Hematopoietic multipotent progenitor cell treated with erythropoietin and hydrocortisone succinate and interleukin-3 and kit ligand, for 6 days (in vitro differentiated cells): ENCODE measurements at places on chromosomes 6 and 20.
A peak's percentile ranks its signal among the peaks of the same experiment; 100 is the strongest.

DNA sequence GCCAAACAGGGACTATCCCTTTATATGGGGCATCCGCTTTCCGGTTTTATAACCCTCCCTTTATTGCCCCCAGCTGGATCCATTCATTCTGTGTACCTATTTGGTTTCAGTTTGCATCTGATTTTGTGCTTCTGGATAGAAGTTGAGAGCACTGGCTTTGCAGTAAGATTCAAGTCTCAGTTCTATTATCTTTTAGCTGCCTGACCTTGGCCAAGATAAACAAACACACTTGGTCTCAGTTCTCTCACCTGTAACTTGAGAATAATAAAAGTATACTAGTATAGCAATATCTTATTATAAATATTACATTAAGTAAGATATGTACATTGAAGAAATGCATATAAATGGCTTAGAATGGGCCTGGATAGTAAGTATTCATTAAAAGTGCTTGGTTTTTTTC, 182.4 kb upstream of the TSHZ2 start:
- DNase-seq, result no peak

DNA sequence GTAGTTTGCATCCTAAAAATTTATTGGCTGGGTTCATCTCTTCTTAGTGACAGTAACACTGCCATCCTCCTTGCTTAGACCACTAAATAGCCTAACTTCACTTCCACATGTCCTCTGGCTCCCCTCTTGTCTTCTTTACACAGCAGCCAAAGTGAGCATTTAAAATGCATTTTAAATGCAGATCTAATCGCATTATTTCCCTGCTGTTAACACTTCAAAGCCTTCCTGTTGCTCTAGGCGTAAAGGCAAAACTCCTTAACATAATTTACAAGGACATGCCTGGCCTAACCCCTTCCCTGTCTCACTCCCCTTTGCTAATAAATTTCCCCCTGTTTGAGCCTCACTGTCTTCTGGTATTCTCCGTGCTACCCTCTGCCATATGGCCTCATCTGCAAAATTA, 26.5 kb downstream of the NKAIN2 start:
- DNase-seq, result no peak

DNA sequence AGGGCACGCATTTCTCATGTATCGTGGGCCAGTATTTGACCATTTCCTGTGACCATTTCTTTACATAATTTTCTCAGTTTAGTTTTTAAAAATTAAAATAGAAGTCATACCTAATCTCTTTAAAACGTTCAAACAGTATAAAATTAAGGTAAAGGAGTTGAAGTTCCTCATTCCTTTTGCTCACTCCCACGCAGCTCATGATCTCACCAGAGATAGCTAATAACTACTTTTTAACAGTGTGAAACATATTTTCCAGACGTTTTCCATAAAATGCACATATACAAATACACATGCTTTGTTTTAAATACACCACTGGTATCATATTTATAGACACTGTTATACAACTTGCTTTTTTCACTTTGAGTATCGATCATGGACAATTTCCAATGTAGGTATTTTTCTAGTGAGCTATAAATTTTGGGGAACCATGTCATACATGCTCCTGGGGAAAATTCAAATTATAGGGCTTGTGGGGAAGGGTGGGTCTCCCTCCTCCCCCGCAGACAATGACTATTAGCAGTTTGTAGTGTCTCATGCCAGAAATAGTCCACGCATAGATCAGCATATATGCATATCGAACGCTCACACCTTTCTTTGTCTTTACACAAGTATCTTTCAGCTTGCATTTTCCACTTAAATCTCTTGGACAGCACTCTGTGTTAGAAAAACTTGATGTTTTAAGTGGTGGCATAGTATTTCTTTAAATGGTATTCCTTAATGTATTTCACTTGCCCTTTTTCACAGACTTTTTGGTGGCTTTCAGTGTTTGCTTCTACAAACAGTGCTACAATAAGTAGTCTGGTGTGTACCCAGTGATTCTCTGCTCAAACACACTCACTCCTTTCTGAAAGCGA, 145.5 kb upstream of the ZNF217 start:
- DNase-seq, result peak; percentile 60

GRCh38 chr20:1467355-1468116, 887 bp upstream of the NSFL1C start:
- peak; percentile 92 for DNase-seq

DNA sequence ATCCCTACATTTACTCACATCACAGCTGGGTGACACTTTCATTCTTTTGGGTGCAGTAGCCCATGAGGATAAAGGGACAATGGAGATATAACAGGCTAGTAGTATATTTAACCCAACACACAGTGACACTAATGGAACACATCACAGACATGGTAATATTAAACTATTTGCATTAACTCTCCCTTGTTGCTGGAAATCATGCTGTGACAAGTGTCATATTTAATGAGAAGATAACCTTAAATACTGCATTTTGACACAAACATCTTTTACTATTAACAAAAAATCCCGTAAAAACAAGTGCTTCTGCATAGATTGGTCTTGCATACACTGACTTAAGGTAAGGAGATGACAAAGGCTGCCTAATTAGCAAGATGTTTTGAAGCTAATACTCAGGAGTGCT, 45.5 kb downstream of the CNR1 start:
- DNase-seq, result no peak

DNA sequence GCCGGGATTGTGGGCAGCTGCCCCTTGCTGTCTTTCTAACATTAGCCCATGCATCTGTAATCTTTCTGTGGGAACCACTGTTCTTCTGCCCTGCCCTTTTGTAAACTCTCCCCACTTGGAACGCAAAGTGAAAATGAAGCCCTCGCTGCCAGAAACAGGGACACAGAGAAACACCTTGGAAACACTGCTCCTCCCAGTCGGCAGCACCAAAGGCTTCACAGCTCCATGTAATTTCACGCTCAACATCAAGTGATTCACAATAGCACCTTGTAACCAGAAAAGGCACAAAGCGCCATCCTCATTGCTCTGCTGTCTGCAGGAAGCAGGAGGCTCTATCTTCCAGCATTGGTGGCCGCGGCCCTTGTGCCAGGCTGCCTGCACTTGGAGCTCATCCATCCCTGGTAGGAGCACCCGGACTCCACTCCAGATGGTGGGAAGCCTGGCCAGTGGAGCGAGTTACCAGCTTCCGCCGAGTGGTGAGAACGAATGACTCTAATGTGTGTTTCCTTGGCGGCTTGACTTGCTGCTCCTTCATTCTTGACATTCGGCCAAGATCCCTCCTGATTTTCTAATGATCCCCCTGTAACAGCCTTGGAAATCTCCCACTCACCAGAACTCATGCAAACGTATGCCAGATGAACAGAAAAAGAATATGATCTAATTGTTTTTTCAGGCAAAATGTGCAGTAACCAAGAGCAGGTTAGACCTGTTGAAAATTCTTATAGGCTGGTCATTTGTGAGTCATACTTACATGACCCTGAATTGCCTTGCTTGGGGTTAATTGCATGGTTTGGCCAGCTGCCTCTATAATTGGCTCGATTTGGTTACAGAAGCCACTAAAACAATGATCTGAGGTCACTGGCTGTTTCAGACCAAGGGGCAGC, 169.1 kb upstream of the CDYL start:
- no peak for DNase-seq

GRCh38 chr6:170208651-170209353, 82.1 kb downstream of the DLL1 start:
- no peak for DNase-seq

DNA sequence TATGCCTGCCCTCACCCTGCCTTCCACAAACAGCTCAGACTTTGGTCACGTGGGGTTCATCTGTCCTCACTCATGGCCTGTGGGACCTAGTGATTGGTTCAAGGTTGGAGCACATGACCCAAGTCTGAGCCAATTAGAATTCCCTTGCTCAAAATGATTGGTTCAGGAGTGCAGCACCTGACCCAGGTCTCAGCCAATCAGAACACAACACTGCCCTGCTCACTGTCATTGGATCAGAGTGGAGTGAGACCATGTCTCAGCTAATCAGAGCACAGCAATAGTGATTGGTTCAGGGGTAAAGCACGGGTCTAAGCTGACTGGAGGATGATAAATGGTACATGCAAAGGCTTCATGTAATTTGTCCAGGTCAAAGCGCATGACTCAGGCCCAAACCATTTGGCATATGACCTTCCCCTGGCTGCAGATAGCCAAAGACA, 102.2 kb downstream of the PREX1 start:
- no peak for DNase-seq

- DNase-seq, result peak; percentile 53
Measured at GRCh38 chr6:33391922-33392594, 435 bp downstream of the KIFC1 start.

- DNase-seq, result no peak
Measured at GRCh38 chr6:77123527-77123926, 339.8 kb downstream of the HTR1B start.
